ENCODE measurements at places on chromosomes 5 and 9.

DNA sequence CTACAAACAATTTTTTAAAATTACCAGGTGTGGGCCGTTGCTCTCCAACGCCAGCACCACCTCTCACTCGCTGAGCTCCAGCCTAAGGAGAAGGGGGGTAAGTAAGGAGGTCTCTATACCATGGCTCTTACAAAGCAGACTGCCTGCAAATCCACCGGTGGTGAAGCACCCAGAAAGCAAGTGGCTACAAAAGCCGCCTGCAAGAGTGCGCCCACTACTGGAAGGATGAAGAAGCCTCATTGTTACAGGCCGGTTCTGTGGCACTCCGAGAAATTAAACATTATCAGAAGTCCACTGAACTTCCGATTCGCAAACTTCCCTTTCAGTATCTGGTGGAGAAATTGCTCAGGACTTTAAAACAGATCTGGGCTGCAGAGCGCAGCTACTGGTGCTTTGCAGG is 46.0 kb downstream of the CDO1 start:
- no peak for DNase-seq

- DNase-seq, result peak; percentile 30
Observed at GRCh38 chr5:177111720-177112394, 21.7 kb upstream of the NSD1 start.

DNA sequence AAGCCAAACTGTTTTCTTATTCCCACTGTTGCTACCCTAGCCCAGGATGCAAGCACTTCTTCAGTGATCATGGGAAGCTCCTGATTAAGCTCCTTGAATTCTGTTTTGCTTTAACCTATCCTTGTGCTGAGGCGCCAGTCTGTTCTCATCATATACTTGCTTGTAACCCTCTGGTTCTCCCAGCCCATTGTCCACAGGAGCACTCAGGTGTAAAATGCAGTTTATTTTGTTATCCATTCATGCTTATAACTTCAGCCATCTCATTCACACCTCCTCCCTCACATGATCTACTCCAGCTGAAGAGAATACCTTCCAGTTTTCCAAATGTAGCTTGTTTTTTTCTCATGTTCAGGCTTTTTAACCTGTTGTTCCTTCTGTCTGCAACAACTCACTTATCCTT is 402.1 kb upstream of the BRINP1 start:
- DNase-seq, result no peak

DNA sequence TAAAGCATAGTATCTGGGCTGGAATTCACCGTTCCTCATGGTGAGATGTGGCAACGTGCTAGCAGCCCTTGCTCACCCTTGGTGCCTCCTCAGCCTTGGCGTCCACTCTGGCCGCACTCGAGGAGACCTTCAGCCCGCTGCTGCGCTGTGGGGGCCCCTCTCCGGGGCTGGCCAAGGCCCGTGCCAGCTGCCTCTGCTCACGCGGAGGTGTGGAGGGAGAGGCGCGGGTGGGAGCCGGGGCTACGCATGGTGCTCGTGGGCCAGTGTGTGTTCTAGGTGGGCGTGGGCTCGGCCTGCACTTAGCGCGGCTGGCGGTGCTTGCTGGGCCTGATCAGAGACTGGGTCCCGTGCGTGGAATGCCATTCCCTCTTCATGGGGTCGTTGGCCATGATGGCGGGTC is 424.2 kb downstream of the KCTD16 start:
- no peak for DNase-seq

GRCh38 chr9:135289081-135289491 is 190.5 kb upstream of the PPP1R26 start:
- DNase-seq, result no peak

- no peak for DNase-seq
Observed at GRCh38 chr5:165705960-165706359, 2200.5 kb downstream of the MAT2B start.

GRCh38 chr5:33840927-33841547 is 50.8 kb downstream of the ADAMTS12 start:
- DNase-seq, result no peak

- DNase-seq, result no peak
Observed at GRCh38 chr5:113692466-113692865, 179.0 kb downstream of the YTHDC2 start.

GRCh38 chr5:68924481-68925145 is 169.2 kb upstream of the SLC30A5 start:
- DNase-seq, result no peak

DNA sequence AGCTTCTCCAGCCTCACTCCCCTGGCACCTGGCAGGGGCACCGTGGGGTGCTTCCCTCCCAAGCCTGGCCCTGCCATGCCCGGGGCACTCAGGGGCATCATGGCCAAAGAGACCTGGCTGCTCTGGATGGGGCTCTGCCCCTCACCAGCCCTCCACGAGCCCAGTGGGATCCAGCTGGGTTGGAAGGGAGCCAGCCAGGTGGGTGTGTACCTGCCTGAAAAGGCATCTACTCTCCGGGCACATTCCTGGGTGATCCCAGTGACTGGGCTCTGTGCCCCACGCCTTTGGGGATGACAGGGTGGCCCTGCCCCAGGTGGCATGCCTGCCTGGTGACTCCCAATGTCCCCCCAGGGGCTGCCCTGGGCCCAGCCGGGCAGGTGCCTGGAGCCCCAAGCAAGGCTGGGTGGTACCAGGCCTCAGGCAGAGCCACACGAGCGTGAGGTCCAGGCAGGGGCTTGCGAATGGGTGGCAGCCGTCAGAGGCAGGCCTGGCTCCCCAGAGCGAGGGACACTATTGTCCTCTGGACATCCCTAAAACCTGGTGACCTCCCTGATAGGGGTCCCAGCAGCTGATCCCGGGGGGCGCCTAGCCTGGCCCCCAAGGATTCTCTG is 777 bp downstream of the GPSM1 start:
- DNase-seq, result no peak

Measured in SHP77 treated with DMSO at 0.1 percent for 48 hours (cell line).